ENCODE measurements at places on chromosomes 12 and 14.

GRCh38 chr14:90488256-90488655, 91.4 kb downstream of the CALM1 start:
- no peak for DNase-seq

DNA sequence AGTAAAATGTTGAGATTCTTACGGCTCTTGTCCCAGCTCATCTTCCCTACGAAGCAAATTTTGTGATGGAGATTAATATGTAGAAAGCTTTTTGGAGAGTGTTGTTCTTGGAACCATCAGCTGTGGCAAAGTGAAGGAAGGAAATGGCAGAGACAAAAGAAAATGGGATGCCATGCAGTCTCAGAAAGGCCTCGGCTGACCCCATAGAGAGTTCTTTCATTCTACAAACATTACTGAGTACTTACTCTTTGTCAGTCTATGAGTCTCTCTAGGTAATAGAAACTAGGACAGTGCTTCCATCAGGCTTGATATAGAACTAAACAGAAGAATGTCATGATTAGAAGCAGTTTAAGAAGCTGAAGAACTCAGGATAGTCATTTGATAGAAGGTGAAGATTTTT, 134.1 kb downstream of the PLEKHA5 start:
- DNase-seq: no peak

GRCh38 chr12:130163461-130164215, 1.4 kb downstream of the FZD10 start:
- DNase-seq: peak; percentile 44

GRCh38 chr14:103395244-103395643, 10.0 kb downstream of the MARK3 start:
- DNase-seq: no peak

- DNase-seq: no peak
Measured at GRCh38 chr12:25806271-25806670, 152.2 kb upstream of the RASSF8 start.

DNA sequence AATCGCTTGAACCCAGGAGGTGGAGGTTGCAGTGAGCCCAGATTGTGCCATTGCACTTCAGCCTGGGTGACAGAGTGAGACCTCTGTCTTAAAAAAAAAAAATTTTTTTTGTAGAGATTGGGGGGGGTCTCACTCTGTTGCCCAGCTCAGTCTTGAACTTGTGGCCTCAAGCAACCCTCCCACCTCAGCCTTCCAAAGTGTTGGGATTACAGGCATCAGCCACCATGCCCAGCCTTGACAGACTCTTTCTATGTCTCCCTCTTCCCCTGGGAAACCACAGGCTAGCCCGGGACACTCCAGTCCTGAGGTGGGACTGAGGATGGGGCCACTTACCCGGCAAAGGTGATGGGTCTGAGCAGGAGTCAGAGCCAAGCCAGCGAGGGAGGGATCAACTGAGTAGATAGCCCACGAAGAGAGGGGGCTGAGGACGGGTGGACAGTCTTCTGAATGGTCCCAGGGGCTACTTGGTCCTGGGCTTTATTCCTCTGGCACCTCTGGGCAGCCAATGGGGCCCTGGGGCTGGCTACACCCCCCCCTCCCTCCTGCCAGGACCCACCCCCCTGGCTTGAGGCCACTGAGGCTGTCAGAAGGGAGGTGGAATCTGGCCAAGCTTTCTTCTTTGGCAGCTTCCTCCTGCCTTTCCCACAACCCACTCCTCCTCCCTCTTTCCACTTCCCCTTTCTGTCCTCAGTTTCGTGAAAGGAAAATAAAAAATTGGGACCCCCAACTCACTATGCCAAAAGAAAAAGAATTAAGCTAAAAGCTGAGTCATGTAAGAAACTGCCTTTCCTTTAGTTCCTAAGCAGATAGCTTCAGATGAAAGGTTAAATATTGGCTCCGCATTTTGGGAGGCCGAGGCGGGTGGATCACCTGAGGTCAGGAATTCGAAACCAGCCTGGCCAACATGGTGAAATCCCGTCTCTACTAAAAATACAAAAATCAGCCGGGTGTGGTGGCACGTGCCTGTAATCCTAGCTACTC, at the start of gene SDS:
TSS of gene SDS (minus strand) at position 453 of the 981 bp plus-strand sequence. CDS start 4,179 bp downstream, outside the sequence.
- DNase-seq: no peak

DNA sequence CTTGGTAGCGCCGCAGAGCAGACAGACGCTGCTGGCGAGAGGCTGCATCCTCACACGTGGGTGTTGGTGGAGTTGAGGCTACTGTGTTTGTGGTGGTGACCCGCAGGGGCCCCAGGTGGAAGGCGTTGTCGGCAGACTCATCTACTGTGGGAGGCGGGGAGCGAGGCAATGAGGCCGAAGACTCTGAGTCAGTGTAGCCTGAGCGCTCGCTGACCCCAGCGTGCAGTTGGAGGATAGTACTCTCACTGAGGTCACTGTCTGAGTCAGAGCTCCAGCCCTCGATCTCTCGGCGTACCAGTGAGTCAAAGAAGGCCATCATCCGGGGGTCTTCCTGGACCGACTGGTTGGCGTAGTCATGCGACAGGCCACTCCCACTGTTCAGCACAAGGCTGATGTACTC, 76.0 kb upstream of the ACTN1 start:
- DNase-seq: no peak

DNA sequence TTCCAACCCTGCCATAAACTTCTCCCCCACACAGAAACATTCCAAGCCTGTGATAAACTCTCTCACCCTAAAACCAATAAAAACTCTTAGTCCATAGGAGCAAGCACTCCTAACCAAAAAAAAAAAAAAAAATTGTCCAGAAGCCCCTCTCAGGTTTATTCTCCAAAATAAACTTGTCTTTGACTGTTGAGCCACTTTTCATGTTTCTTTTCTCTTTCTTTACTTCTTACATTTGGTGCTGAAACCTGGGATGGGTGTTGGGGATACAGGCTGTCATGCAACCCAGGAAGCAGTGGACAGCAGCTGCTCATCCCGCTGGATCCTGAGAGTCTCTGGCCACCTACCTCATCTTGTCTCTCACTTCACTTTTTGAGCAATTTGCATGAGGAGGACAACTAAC, 2.0 kb upstream of the ADAM20 start:
- peak; percentile 3 for DNase-seq

DNA sequence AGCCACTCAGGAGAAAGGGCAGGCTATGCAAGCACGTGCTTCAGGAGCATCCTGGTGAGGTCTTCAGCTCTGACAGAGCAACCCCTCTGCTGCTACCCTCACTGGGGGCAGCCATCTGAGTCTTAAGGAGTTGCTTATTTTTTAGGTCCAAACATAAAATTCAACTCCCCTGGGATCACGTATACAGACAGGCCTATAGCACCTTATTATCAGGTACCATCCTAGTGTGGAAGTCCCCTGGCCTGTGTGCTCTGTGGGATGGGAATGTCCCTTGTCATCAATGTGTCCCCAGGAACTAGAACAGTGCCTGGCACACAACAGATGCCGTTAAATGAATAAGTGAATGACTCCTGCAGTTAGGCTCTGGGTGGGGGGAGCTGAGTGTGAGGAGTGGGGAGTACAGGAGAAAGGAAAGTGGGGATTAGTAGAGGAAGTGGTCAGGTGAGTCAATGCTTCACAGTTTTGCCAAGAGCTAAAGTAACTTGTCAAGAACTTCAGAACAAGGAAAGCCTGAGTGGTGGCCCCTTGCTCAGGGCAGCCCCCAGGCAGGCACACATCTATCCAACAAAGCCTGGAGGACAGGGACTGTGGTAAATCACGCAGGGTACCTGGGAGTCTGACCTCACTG, 33.5 kb downstream of the DAD1 start:
- no peak for DNase-seq

- no peak for DNase-seq
Measured at GRCh38 chr14:92122351-92122677, 545 bp downstream of the CPSF2 start.

GRCh38 chr12:26119391-26119989, 5.3 kb downstream of the BHLHE41 start:
- DNase-seq: no peak

DNA sequence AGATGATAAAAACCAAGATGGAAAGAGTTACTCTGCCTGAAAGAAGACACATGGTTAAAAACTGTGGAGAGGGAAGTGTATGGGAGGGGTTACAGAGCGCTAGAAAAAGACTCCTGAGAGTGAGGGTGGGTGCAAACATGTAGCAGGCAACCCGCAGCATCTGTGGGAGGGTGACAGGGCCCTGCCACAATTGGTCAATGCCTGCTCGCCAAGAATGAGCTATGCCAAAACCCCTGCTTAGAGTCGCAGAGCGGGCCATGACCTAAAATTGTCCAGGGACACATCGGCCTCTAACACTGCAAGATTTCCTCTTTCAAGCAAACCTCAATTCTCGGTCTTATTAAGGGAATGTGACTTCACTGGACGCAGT, 700 bp downstream of the PRKAG1 start:
- DNase-seq: no peak

DNA sequence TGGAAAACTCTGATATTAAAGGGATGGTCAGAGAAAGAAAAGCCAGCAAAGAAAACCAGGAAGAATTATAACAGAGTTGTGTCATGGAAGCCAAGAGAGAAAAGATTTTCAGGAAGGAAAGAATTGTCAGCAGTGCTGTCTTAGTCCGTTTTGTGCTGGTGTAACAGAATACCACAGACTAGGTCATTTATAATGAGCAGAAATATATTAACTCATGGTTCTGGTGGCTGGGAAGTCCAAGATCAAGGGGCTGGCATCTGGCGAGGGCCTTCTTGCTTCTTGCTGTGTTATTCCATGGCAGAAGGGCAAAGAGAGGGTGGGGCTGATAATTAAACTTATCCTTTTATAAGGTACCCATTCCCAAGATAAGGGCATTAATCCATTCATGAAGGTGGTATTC, 6.4 kb upstream of the INHBE start:
- no peak for DNase-seq

DNA sequence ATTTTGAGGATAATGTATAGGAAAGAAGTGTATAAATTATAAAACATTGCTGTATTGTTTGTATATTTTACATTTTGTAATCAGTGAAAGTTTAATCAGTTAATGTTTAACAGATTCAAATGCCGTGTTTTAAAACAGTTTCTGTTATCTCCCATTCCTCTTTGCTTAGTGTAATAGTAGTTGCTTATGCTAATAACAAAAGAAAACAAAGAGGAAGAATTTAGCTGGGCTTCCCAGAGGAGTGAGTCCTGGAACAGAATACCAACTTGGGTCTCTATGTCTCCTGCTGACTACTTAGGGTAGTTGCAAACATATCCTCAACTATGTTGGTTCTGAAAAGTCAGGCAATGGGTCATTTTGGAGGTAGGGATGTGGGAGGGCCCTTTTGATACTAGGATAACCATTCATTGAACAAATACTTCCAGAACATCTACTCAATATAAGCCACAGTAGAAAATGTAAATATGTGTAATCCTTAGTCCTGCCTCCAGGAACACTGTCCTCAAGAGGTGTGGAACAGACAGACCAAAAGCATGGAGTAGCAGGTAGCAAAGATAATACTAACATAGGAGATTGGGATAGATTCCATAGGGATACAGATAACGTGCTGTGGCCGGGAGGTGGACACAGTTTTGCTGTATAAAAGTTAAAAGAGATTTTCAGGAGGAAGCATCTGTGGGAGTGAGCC, 36.1 kb upstream of the EVL start:
- DNase-seq: no peak

DNA sequence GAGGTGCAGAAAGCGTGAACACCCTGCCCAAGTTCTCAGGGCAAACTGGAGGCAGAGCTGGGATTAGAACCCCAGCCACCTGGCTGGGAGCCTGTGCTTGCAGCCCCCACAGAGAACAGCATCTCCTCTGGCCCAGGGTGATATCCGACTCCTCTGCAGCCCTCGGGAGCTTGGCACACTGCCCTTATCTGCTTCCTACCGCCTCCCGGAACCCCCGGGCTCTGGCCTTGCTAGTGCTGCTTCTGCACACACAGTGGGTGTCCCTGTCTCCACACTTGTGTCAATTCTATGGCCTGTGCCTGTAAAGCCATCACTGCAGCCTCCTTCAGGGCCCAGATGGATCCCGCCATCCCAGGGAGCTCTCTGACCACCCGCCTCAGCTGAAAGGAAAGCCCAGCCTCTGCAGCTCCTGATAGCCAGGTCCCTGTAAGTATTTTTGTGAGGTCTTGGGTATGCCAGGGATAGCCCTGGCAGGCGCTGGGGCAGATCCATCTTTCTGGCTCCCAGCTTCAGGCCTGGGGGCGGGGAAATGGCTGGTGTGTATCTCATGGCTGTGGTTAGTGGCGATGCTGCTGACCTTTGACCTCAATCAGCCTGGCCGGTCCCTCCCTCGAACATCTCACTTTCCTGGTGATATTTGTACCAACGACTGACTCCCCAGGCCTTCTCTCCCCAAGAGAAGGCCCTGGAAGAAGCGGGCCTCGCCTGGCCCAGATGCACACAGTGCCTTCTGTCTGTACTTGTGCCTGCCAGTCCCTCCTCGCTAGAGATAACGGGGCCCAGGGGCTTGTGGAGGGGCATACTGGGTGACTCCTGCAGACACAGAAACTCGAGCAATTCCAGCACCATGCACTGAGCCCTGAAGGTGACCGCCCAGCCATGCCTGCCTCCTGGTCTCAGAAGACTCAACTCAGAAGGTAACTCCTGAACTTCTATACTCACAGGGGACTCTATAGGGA, 183.8 kb downstream of the CALM1 start:
- no peak for DNase-seq

DNA sequence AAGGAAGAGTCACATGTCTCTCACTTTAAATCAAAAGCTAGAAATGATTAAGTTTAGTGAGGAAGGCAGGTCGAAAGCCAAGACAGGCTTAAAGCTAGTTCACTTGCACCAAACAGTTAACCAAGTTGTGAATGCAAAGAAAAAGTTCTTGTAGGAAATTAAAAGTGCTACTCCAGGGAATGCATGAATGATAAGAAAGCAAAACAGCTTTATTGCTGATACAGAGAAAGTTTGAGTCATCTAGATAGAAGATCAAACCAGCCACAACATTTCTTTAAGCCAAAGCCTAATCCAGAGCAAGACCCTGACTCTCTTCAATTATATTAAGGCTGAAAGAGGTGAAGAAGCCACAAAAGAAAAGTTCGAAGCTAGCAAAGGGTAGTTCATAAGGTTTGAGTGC, 193.6 kb downstream of the MSRB3 start:
- DNase-seq: no peak

DNA sequence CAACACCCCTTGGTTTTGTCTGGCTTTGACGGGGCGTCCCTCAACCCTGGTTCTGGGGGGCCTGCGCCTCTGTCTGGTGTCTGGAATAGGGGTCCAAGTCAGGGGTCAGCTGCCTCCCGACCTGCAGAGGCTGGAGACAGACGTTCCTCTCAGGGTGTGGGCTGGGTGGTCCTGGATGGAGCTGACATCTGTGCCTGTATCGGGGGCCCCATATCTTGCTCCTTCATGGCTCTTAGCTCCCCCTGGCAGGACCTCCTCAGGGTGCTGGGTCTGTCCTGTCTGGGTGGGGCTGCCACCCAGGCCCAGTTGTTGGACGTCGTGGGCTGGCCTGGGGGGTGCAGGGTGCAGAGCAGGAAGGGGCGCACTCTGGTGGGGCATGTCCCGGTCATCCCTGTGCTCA, 374.8 kb downstream of the TMEM121 start:
- no peak for DNase-seq

- peak; percentile 80 for DNase-seq
Measured at GRCh38 chr14:102184316-102185035, 44.8 kb downstream of the WDR20 start.

Data from ELF-1 (cell line).